ENCODE measurements at places on chromosomes 1 and 21. TPM values are rescaled to one million over a fixed set of nuclear protein-coding genes. Genes with fewer than 3 reads are reported as not detected.

GLMN gene
- 16.7 TPM for total RNA-seq

RNPC3 gene
- total RNA-seq: 34.3 TPM

CASQ2 gene
- not detected for total RNA-seq

WNT2B gene
- total RNA-seq: not detected

AMY1B gene
- not detected for total RNA-seq

CELA2B gene
- not detected for total RNA-seq

TMOD4 gene
- total RNA-seq: 4.4 TPM

LRRC71 gene
- not detected for total RNA-seq
